ENCODE measurements at places on chromosomes 1 and 21.

- DNase-seq = no peak
Observed at GRCh38 chr1:95503278-95504030, 269.4 kb downstream of the RWDD3 start.

DNA sequence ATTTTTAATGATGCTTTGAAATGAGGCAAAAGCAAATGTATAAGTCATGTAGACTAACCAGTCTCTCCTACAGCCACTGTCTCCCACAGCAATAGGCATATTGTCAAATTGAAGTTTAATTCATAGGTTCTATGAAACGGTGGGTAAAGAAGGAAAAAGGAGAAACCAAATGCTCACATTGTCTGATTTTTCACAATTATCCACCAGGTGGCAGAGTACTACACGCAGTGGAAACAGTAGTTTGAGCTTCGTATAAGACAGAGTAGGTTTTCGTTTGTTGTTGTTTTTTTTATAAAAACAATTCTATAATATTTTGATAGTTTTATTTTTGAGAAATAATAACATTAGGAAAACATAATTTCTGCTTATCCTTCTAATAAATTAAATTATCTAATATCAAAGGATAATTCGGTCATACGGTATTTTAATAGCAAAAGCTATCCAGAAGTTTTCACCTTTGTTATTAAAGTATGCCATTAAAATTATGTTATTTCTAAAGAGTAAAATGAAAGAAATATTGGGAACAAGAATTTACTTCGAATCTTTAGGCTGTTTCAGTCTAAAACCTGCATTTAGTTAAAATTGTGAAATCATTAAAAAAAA, 39.1 kb downstream of the TYW3 start:
- DNase-seq = no peak

GRCh38 chr1:198966519-198966918, 327.7 kb downstream of the PTPRC start:
- DNase-seq = no peak

GRCh38 chr1:54803761-54804470, 2.8 kb upstream of the TTC22 start:
- DNase-seq = no peak

DNA sequence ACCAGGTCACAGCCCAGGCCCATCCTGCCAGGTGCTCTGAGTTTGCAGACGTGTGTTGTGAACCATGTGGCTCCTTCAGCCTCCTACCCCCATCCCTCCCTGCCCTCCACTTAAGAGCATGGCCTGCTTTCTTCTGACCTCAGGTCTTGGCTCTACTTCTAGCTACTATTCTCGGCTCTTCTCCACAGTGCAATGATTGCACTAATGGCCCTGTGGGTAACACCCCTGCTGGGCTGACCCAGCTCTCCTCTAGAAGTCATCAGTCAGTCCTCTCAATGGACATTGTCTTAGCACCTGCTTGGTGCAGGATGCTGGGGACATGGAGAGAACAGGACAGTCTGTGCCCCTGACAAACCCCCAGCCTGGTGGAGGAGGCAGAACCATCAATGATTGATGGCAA, 22.2 kb upstream of the IFFO2 start:
- no peak for DNase-seq

GRCh38 chr1:206521127-206521526, 13.8 kb downstream of the RASSF5 start:
- no peak for DNase-seq
